NCI-H1092 (cell line): ENCODE measurements at places on chromosomes 3 and 15.

GRCh38 chr3:52218937-52219650 lies 6.4 kb downstream of the TLR9 start:
- DNase-seq: no peak

DNA sequence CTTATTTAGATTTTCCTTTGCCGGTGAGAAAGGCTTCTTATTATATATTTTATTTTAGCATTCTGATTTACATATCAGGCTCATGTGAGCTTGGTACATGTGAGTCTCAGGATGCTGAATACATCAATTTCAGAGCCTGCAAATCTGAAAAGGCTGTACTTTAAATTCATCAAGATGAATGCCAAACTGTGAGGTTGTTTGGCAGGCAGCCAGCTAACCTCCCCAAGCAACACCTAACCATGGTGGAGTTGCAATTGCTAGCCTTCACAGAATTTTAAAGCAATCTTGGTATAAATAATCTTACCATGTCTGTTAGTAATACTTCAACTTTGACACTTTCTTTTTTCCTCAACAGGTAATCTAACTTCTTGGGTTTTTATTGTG lies 252.5 kb downstream of the CDIN1 start:
- DNase-seq: no peak

DNA sequence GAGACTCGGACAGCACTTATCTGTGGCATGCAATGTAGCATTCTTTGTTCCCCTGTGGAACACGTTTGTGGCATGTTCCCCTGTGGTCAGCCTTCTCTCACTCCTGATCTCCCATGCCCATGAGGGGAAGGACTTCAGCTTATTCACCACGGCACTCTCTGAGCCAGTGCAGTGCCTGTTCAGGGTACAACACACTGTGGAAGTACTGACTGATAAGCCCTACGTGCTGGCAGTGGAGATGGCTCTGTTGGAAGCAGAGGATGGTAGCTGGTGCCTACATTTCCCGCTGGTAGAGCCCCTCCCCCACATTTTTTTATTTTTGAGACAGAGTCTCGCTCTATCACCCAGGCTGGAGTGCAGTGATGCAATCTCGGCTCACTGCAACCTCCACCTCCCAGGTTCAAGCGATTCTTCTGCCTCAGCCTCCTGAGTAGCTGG lies 43.5 kb upstream of the ETV5 start:
- no peak for DNase-seq

DNA sequence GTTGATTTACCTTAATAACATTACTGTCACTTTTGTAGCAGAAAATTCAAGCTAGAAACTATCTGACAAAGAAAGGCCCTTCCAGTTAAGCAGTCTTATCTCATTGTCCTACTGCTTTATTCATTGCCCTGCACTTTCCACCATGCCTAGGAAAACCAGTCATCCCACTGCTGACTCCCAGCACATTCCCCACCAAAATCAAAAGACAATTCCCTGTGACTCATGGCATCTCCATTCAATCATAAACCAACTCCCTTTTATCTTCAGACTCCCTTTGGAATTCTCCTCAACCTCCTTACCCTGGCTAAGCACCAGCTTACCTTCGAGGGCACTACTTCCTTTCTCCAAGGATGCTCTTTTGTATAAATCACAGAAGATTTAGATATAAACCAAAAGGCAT lies 184.3 kb downstream of the PLCH1 start:
- no peak for DNase-seq

- no peak for DNase-seq
Measured at GRCh38 chr3:42349765-42350594, 60.4 kb downstream of the LYZL4 start.

GRCh38 chr3:2090095-2090911 lies 8.4 kb upstream of the CNTN4 start:
- no peak for DNase-seq

DNA sequence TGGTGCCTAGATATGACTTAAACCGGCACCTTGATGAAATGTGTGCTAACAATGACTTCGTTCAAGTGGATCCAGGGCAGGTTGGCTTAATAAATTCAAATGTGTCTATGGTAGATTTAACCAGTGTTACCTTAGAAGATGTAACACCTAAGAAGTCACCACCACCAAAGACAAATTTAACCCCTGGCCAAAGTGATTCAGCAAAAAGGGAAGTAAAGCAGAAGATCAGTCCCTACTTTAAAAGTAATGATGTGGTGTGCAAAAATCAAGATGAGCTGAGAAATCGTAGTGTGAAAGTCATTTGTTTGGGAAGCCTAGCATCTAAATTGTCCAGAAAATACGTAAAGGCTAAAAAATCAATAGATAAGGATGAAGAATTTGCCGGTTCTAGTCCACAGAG lies 1.1 kb downstream of the FAN1 start:
- DNase-seq: no peak

- no peak for DNase-seq
Measured at GRCh38 chr3:80533553-80533952, 765.8 kb upstream of the ROBO1 start.

- no peak for DNase-seq
Measured at GRCh38 chr15:89168316-89168833, 53.0 kb downstream of the RLBP1 start.

DNA sequence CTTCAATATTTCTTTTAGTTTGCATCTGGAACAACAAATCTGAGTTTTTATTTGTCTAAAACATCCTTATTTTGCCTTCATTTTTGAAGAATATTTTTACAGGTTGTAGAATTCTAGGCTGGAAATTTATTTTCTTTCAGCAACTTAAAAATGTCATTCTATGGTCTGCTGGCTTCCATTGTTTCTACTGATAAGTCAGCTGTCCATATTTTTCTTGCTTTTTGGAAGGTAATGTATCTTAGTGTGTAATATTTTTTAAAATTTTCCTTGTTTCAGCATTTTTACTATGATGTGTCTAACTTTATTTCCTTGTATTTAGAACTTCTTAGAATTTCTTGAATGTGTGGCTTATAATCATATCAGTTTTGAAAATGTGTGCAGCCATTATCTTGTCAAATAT lies 37.0 kb downstream of the SEMA6D start:
- DNase-seq: no peak

DNA sequence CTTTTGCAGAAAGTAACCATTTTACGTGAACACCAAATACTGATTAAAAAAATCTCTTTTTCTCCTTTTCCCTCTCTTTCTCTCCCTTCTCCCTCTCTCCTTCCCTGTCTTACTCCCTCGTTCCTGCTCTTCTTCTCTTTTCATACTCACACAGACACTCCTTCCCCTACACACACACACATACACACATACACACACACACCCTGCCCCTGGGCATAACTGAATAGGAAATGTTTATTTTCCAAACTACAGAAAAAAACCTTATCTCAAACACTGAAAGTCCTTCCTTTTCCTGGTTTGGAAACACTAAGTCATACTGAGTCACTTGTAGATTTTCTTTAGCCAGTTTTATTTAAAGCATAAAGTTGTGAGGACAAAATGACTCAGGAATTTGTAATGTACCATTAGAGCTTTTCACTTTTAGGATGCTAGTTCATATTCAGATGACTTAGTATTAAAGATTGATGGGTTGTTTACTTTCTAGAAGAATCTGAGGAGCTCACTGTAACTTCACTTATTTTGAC lies 62.4 kb downstream of the MBNL1 start:
- no peak for DNase-seq

DNA sequence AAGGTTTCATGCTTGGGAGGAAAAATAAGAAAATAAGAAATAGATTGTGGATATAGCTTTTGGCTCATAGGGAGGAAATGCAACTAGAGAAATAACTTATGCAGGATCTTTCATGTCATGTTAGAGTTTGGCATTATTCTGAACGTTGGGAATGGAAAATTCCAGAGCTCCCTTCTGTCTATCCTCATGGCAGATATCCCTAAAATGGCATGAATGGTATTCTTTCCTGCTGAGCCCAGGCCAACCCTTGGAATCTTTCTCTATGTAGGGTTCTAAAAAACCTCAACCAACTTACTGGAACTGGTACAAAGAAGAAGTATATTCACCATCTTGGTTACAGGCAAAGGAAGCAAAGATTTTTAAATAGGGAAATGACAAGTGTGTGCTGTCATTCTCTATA lies 212.5 kb downstream of the CHST2 start:
- DNase-seq: no peak

DNA sequence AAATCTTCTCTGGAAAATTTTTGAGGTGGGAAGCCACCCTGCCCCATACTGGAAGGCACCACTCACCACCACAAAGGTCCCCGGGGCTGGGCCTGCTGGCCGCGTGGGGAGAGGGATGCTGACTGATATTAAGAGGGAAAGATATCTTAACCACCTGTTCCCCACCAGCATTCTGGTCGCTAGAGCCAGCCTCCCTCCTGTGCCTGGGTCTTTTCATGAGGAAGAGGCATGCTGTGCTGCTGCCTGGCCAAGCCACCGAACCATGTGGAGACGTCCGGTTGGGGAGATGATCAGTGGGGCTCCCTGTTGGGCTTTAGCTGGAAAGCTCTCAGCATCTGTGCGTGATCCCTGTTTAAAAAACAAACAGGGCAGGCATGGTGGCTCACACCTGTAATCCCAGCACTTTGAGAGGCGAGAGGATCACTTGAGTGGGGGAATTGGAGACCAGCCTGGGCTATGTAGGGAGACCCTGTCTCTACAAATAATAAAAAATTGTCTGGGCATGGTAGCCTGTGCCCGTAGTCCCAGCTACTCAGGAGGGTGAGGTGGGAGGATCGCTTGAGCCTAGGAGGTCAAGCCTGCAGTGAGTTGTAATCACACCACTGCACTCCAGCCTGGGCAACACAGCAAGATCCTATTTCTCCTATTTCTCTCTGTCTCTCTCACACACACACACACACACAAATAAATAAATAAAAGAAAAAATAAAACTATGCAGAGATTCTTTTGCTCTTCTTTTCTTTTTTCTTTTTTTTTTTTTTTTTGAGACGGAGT lies 1.0 kb downstream of the KLHL18 start:
- DNase-seq: no peak

DNA sequence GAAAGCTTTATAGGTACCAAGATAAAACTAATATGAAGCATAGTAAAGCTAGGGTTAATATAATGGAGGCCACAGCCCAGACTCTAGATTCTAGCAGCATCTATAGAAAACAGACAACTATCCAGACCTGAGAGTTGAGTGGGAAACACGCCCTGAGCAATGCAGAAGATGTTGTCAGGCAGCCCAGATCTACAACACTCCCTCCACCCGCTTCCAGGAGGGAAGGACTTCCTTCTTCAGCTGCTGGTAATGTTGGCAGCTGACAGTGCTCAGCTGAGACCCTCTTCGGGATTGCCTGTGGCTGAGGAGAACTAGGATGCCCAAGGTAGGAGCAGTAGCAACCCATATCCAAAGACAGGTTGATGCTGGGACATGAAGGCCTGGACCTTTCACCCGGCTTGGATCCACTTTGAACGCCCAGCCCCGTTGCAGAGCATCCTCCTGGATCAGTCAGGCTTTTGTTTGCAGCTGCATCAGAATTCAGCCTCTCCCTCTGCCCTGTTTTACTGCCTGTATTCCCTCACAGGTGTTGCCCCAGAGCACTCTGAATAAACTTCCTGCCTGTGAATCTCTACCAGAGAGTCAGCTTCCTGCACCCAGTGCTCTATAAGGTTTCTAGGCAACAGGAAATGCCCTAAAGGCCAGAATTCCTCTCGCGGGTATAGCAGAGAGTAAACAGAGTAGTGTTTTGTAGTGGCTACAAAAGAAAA lies 174.7 kb upstream of the IL12A start:
- DNase-seq: no peak

GRCh38 chr3:131453533-131453932 lies 49.2 kb downstream of the MRPL3 start:
- DNase-seq: no peak
